H54 (cell line): ENCODE measurements at places on chromosomes 1 and 21.

- DNase-seq, result no peak
These were observed 717.3 kb downstream of the MRPL39 start for GRCh38 chr21:24890021-24890420.

- DNase-seq, result no peak
These were observed 66.5 kb upstream of the LYST start for GRCh38 chr1:235933017-235933765.

GRCh38 chr1:222018041-222018440 lies 276.2 kb upstream of the DUSP10 start:
- no peak for DNase-seq

DNA sequence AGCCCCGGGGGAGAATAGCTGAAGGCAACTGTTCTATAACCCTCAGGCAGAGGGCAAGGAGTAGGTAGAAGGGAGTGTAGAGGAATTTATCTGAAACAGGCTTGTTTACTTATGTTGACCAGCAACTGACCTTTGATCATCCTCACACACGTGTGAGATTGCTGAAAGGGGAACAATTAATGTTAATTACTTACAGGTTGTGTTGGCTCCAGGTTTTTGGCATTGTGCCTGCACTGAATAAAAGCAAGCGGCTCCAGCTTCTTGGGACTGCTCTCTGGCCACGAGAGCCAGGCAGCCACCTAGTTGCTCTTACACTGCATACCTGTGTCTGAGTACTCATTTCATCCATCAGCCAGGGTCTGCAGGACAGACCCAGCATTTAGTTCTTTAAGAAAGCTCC lies 41.3 kb upstream of the ARHGEF10L start:
- no peak for DNase-seq

- DNase-seq, result no peak
These were observed 77.2 kb downstream of the SCCPDH start for GRCh38 chr1:246801241-246802020.

GRCh38 chr1:27915082-27915575 lies 19.7 kb upstream of the SMPDL3B start:
- no peak for DNase-seq
